ENCODE measurements at places on chromosomes 4 and X.

DNA sequence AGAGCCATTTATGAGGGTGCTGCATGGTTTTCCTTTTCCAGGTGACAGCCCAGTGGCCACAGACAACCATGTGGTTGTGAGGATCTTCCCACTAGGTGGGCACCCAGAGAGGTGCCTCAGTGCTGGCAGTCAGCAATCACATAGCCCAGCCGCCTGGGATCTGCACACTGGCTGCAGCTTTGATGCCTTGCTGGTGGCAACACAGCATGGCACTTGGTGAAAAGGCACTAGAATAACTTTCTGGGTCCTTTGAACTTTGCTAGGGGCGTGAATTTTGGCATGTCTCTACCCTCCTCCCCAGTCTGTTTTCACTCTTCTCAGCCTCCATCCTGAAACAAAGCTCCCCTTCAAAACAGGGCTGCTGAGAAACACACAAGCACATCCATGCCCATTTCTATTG lies 108.8 kb upstream of the RPL34 start:
- DNase-seq, result no peak

GRCh38 chrX:153515435-153515834 lies 2.0 kb upstream of the ATP2B3 start:
- no peak for DNase-seq

- DNase-seq, result peak; percentile 48
Observed at GRCh38 chr4:42104521-42104920, 47.9 kb downstream of the BEND4 start.

DNA sequence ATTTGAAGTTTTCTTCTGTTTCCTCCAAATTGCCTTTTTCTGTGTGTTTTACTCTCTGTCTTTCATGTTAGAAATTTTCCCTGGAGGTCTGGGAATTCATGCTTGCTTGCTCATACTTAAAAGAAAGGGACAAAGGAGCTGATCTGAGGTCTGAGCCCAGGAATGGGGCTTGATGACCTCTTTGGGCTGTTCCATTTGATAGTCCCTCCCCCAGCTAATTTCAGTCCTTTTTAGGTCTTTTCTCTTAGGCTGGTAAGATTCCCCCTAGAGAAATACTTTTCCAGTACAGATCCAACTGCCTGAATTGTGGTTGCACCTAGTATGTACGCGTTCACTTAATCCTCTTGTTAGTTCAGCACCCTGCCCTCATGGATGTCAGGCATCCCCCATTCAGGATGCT lies 5.5 kb upstream of the PIGA start:
- DNase-seq, result no peak

GRCh38 chrX:136061286-136061685 lies 76.1 kb downstream of the SLC9A6 start:
- no peak for DNase-seq

DNA sequence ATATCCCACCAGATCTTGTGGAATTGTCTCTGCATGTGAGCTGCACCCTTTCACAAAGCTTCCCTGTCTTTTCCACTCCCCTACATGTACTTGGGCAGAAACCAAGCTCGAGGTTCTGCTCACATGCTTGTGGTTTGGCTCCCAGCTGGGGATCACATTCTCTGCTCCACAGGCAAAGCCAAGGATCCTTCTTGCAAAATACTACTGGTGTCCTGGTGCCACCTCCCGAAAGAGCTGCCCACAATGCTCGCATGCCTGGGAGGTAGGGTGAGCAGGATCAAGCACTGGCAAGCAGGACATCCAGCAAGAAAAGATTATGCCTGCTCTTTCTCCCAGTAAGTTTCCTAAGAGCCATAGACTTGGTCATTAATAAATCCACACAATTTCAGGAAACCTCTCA lies 45.1 kb upstream of the PPARGC1A start:
- peak; percentile 86 for DNase-seq
